ENCODE measurements at places on chromosomes 7 and 10. TPM values are rescaled to one million over a fixed set of nuclear protein-coding genes. Genes with fewer than 3 reads are reported as not detected.

Gene AKR1C2
- total RNA-seq: 14.9 TPM

Gene HTR7
- 21.2 TPM for total RNA-seq

Gene KCNIP2
- total RNA-seq: 1.5 TPM

Gene SRI
- 114 TPM for total RNA-seq

Gene GJD4
- total RNA-seq: 0.10 TPM

All from smooth muscle cell of the pulmonary artery (primary cell).